Activated T-helper 1 cell treated with Interleukin-2 at 50 U/mL for 16 hours (primary cell): ENCODE measurements at places on chromosomes 6 and 20.

- no peak for DNase-seq
Measured at GRCh38 chr20:47454298-47455132, 47.2 kb upstream of the NCOA3 start.

DNA sequence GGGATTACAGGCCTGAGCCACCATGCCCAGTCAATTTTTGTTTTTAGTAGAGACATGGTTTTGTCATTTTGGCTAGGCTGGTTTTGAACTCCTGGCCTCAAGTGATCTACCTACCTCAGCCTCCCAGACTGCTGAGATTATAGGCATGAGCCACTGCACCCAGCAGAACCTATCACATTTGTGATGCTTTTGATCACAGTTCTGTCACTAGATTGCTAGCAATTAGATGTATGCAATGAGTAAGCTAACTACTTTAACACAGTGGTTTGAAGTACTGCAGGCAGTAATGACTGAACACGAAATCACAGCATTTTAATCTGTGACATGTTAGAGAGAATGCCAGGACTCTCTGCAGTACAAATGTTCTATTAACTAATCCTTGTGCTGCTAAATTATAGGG, 19.6 kb upstream of the SAMHD1 start:
- DNase-seq = no peak

DNA sequence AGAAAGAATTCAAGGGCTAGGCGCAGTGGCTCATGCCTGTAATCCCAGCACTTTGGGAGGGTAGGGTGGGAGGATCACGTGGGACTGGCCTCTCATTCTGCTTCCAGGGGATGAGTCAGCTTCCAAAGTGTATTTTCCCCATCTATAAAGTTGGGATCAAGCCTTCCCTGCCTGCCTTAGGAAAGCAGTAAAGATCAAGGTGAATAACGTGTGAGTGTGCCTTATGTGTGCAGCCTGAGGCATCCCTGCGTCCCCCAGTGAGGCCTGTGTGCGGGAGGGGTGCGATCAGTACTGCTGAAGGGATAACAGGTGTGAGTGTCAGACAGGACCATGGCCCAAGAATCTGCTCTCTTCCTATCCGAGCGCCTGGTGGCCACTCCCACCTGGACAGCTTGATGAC, 26.8 kb downstream of the TMEM181 start:
- DNase-seq = no peak

GRCh38 chr20:54865273-54865672, 389.9 kb downstream of the DOK5 start:
- no peak for DNase-seq

- DNase-seq = no peak
Measured at GRCh38 chr20:13255356-13255755, 34.3 kb downstream of the ISM1 start.

DNA sequence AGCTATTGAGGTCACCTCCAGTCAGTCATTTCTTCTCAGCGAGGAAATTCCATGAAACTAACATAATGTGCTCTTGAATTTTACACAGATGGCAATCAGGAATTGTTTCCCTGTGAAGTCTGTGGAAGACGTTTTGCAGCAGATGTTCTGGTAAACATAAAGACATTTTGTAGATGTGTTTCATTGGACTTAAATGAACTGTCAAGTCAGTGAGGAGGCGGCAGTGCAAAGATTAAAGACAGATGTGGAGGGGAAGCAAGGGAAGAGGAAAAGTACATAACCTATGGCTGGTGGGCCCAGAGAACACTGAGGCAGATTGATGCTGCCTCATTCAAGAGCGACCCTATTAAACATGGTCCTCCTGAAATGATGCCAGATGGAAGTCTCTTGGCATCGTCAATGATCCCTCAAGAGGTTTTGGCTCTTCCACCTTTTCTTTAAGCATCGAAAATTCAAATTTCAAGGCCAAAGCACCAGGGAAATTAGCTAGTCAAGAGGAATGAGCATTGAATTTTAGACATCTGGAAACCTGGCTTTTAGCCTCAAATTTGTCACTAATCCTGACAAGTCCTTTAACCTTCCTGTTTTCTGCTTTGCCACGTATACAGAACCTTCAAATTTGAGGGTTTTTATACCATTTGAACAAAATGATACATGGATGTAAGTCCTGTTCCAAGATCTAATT, 20.1 kb downstream of the ZC2HC1B start:
- DNase-seq = no peak

- no peak for DNase-seq
Measured at GRCh38 chr6:79705456-79705995, 74.4 kb downstream of the SH3BGRL2 start.

- no peak for DNase-seq
Measured at GRCh38 chr6:22021966-22022365, 274.9 kb downstream of the PRL start.

DNA sequence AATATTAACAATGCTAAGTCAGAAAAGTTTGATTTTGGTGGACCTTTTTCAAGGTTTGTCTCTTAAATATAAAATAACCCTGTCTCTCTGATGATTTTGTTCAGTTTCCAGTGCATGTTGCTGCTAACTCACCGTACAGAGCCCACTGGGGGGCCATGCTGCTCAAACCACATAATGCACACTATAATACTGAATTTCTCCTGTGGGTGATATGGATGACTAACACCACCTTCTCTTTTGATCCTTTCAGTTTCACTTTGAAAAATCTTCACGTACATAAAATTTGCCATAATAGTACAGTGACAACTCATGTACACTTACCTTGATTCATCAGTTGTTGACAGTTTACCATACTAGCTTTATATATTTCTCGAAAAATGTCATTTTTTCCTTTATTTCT, 506.6 kb upstream of the MAN1A1 start:
- DNase-seq = no peak

DNA sequence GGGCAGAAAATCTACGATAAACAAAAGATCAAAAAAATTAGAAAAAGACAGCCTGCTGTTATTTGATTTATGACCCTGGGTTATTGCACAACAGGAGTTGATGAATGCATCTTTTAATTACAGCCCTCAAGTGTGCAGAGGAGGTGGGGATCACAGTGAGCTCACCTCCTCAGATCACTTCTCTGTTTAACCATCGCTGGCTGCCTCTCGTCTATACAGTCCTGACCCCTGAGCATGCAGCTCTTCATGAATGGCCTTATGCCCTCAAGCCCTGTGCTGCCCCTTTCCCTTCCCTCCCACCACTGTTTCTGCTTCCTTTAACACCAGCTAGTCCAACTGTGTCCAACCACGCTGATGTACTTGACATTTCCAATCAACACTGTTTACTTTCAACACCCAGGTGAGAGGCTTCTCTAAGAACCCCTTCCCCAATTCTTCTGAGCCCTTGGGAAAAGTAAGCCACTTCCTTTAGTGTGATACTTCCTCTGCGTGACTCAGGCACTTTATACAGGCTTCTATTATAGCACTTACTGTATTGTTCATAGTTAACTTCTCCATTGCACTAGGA, 60.6 kb upstream of the RIPOR2 start:
- no peak for DNase-seq

DNA sequence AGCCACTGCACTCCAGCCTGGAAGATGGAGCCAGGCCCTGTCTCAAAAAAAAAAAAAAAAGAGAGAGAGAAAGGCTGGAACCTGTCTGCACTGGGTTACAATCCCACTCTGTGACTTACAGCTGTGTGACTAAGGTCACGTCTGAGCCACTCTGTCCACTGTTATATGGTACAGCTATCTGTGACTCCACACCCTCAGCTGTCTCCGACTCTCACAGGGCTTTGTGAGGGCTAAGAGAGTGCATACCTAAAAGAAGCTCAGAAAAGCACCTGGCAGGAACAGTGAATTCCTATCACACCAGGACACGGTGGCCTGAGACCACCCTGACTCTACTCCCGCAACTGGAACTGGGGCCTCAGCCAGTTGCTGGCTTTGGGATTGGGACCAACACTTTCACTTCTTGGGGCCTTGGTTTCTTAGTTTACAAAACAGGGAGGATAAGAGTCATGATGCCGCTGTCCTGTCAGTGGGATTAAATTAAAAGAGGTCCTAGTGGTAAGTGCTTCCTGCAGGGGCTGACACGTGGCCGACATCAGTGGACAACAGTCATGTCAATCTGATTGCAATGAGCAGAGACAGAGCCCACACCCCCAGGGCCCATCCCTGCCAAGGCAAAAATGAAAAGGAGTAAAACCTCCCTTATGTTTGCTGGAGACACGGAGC, 5.7 kb upstream of the CD93 start:
- no peak for DNase-seq

DNA sequence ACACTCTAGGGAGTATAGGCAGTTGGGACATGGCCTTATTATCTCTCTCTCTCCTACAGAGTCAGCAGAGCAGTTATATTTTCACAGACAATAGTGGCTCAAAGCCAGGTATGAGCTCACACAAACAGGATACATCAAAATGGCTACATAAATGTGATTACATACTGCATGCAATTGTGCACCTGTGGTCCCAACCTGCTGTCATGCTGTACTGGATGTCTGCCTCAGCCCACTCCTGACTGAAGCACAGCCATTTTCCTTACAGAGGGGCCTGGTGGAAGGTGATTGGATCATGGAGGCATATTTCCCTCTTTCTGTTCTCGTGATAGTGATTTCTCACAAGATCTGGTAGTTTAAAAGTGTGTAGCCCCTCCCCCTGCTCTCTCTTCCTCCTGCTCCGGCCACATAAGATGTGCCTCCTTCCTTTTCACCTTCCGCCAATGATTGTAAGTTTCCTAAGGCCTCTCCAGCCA, 37.0 kb upstream of the SAMHD1 start:
- DNase-seq = no peak

GRCh38 chr6:87430499-87430898, 22.7 kb downstream of the CFAP206 start:
- no peak for DNase-seq

- no peak for DNase-seq
Measured at GRCh38 chr6:169640351-169640852, 61.4 kb downstream of the WDR27 start.

- no peak for DNase-seq
Measured at GRCh38 chr6:23377830-23378229, 748.2 kb upstream of the NRSN1 start.

DNA sequence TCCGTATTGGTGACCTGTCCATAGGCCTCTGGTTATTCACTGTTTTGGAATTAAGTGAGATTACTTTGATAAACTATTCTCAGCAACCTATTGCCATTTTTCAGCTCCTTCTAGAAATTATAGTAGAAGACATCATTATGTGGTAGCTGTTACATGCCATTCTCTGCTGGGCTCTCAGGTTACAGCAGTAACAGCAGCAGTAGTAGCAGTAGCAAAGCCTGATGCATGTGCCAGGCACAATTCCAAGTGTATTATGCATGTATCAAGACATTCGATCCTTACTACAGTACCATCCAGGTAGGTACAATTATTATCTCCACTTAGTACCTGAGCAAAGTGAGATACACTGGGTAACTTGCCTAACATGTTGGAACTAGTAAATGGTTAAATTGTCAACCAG, 74.3 kb downstream of the RPS12 start:
- no peak for DNase-seq

DNA sequence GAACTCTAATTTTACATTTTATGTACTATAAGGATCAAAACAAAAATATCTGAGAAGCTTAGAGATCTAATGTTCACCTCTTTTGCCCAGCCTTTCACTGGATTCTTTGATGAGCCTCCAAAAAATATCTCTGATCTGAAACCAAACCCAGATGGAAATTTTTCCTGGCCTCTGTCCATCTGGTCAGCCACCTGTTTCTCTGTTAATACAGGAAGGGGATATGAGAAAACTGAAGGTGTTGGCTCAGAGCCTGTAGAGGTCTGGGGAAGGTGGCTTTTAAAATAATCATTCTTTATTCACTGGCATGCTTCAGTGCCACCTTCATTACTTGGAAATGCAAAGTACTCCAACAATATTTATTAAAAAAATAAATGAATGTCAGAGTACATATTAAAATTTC, 8.5 kb upstream of the MCM3 start:
- DNase-seq = no peak

DNA sequence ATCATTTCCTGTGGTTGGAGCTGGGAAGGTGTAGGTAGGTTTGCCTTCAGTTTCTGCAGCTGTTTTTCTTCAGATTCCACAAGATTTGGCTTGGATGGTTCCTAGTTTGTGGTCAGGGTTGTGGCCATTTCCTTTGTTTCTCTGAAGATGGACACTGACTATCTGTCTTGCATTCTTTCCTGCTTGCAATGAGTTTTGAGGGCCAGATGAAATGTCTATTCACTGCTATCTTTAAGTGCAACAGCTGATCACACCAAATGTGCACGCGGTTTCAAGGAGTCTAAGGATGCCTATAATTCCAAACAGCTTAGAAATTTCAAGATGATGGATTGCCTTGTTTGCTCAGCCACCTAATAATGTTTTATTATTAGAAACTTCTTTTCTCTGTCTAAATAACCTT, 28.4 kb downstream of the IL20RA start:
- no peak for DNase-seq

- DNase-seq = no peak
Measured at GRCh38 chr6:141210901-141211300, 921.8 kb upstream of the GJE1 start.

- DNase-seq = no peak
Measured at GRCh38 chr6:162833776-162834175, 106.0 kb downstream of the PACRG start.

GRCh38 chr20:43752561-43753301, 25.9 kb upstream of the GTSF1L start:
- no peak for DNase-seq

- no peak for DNase-seq
Measured at GRCh38 chr6:13729891-13730290, 18.3 kb upstream of the RANBP9 start.

DNA sequence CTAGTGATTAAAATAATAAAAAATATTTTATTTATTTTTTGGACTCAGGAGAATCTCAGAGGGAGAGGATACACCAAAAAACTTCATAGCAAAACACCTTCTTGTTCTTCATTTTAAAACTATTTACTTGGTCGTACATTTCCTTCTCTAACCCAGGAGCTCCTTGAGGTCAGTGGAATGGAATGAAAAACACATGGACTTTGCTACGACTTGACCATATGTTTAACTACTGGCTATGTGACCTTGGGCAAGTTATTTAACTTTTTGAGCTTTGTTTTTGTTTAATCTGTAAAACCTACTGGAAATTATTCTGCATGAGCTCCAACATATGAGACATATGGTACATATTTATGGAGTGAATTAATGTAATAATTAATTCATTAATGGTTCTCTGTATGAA, 1005.5 kb upstream of the CITED2 start:
- no peak for DNase-seq

DNA sequence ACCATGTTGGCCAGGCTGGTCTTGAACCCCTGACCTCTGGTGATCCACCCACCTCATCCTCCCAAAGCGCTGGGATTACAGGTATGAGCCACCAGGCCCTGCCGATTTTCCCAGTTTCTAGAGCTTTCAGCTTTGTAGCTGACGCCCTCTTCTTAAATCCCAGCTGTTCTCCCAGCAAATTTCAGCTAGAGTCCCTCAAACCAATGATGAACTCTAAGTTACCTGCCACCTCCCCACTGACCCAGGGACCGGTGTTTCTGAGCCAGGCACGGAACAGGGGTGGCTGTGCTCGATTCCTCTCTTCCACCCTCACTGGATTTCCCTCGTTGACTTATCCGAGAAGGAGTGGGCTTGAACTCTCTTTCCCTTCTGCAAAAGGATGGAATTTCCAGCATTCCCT, 39.1 kb downstream of the SUN5 start:
- no peak for DNase-seq
